ENCODE measurements at places on chromosomes 13 and 19.

- DNase-seq = no peak
Observed at GRCh38 chr13:41820581-41821237, 140.2 kb downstream of the VWA8 start.

DNA sequence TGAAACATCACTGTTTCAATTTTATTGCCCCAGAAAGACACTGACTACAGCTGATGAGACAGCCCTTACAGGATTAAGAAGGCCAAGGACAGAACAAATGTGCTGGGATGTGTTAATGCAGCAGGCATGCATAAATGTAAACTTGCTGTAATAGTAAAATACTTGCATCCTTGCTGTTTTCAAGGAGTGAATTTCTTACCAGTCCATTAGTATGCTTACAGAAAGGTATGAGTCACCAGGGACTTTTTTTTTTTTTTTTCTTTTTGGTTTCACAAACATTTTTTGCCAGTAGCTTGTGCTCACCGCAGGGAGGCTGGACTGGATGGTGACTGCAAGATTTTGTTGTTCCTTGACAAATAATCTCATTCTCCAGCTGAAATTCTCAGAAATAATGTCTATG lies 55.1 kb downstream of the GPR180 start:
- no peak for DNase-seq

- DNase-seq = no peak
Observed at GRCh38 chr19:15442142-15442920, 7.4 kb downstream of the WIZ start.

DNA sequence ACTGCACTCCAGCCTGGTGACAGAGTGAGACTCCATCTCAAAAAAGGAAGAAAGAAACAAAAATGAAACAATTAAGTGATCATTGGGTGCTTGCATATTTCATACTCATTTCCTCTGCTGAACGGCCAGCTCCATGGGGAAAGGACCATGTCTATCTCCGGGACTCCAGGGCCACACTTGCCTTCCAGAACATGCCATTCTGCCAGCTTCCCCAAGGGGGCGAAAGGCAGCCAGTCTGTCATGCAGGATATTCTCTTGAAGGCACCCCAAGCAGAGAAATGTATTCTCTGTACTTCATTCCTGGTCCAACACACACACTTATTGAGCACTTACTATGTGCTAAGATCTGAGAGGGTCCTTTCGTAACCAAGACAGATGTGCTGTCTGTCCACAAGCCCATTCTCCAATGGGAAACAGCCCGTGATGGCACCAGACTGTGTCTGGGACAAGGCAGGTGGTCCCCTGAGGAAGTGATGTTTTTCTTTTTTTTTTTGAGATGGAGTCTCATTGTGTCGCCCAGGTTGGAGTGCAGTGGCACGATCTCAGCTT lies 10.2 kb upstream of the CARM1 start:
- DNase-seq = peak; percentile 15

DNA sequence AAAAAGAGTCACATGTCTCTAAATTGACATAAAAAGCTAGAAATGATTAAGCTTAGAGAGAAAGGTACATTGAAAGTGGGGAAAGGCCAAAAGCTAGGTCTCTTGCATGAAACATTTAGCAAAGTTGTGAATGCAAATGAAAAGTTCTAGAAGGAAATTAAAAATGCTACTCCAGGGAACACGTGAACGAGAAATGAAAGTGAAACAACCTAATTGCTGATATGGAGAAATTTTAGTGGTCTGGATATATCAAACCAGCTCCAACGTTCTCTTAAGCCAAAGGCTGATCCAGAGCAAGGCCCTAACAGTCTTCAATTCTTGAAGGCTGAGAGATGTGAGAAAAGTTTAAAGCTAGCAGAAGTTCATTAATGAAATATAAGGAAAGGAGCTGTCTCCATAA lies 419.8 kb downstream of the SLITRK6 start:
- DNase-seq = no peak

- no peak for DNase-seq
Observed at GRCh38 chr19:33248553-33248953, 22.9 kb upstream of the SLC7A10 start.

DNA sequence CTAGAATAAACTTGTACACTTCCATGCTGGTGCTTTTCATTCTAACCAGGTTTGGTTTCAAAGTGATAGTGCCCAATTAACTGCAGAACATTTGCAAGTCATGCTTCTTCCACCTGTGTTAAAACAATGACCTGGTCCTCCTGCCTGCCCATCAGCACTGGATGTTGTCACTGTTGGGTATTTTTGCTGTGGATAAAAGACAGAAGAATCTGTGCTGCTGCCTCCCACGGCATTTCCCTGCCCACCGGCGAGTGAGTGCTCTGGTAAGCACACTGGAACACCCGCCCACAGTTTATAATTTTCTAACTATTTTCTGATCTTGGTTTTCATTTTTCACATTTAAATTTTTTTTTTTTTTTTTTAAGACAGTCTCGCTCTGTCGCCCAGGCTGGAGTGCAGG lies 2.3 kb upstream of the AKAP8 start:
- no peak for DNase-seq

GRCh38 chr13:53151336-53152056 lies 122.9 kb downstream of the OLFM4 start:
- no peak for DNase-seq

- DNase-seq = no peak
Observed at GRCh38 chr13:21322327-21322965, 136.7 kb downstream of the ZDHHC20 start.

- no peak for DNase-seq
Observed at GRCh38 chr13:51562011-51562671, 22.1 kb upstream of the WDFY2 start.

- DNase-seq = no peak
Observed at GRCh38 chr13:57748096-57748495, 116.6 kb downstream of the PCDH17 start.

GRCh38 chr13:99182439-99182838 lies 18.2 kb upstream of the UBAC2 start:
- no peak for DNase-seq

- DNase-seq = no peak
Observed at GRCh38 chr13:75419656-75420055, 62.3 kb downstream of the TBC1D4 start.

GRCh38 chr19:2942928-2943640 lies 1.7 kb downstream of the ZNF77 start:
- DNase-seq = no peak

DNA sequence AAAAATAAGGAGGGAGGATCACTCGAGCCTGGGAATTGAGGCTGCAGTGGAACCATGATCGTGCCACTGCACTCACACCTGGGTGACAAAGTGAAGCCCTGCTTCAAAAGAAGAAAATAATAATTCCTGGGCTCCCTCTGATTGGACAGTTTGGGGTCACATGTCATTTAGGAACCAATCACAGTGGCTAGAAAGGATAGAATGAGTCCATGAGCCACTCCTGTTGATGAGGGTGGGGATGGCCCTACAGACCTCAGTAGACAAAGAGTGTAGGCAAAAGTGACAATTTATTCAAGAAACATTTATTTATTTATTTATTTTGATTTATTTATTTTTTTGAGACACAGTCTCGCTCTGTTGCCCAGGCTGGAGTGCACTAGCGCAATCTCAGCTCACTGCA lies 26.8 kb upstream of the ADGRE5 start:
- DNase-seq = no peak

DNA sequence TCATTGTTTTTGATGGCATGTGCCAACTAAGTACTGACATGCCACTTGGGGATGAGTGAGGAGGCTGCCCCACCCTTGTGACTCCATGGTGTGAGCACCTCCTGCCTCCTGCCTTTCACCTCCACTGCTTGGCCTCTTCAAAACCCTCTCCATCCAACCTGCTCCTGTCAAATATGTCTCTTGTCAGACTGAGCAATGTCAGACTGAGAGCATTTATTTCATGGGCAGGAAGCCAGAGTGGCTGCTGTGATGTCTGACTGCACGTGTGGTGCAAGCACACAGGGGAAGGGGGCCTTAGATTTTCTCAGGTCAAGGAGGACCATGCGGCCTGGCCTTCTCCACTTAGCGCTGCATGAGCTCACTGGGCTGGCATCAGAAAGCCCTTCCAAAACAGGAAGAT lies 68.3 kb downstream of the STARD13 start:
- DNase-seq = no peak

DNA sequence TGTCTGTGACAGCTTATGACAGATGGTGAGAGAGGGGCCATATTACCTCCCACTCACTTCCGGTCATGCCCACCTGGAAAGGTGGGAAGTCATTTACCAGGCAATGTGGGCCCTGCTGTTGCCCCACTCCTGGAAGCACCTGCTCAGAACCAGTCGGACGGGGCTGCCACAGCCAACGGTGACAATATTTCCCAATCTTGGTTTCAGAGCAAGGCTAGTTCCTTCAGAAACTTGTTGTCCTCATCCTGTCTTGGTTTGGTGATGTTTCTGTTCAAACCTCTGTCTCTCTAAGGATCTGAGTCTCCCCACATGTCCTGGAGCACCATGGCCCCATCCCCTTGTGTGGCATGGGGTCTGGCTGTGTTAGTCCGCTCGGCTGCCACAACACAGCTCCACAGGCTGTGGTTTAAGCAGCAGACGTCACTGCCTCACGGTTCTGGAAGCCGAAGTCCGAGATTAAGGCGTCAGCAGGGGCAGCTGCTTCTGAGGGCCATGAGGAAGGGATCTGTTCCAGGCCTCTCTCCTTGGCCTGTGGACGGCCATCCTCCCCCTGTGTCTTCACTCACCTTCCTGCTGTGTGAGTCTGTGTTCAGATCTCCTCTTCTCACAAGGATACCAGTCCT lies 31.5 kb upstream of the SLC15A1 start:
- DNase-seq = no peak

GRCh38 chr13:43196086-43196621 lies 172.8 kb downstream of the DNAJC15 start:
- DNase-seq = no peak

- DNase-seq = no peak
Observed at GRCh38 chr19:43847884-43848283, 20.8 kb downstream of the ZNF283 start.

GRCh38 chr19:29364224-29364726 lies 151.3 kb upstream of the UQCRFS1 start:
- DNase-seq = no peak

DNA sequence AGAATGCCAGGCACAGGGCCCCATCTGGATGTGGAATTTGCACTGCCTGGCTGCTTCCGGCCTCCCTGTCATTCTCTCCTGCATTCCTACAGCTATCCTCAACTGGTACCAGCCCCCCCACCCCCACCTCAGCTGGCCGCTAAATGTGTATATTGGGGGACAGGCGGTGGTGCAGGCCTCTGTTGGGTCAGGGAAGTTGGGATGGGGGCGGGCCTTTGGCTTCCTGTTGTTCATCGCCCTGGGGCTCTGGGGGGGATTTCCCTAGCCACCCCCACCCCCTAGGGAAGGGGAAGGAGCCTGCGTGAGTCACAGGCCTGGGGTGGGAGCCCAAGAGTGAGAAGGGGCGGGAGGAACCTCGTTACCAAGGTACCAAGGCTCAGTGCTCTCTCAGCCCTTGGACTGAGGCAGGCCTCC lies 10.6 kb downstream of the POU2F2 start:
- peak; percentile 41 for DNase-seq

DNA sequence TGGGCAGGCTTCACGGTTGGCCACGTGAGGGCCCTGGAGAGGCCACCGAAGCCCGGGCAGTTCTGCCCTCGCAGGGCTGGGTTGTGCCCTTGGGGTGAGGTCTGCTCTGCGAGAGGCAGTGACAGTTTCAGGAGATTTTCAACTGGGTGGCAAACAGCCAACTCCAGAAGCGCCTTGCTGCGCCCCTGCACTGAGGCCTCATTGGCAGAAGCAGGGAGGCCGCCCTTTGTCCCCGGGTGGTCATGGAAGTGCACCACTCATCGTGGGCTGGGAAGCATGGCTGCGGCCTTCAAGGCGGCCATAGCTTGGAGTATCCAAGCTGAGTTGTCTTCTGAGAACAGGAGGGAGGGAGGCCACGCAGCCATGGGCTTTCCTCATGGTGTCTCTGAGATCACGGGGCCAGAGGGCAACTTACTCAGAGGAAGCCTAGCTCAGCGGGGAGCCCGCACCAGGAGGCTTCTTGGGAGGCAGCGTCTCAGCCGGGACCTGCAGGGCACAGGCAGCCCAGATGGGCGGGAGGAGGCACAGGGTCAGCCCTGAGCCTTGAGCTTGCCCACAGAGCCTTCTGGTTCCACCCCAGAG lies 14.8 kb downstream of the PLEKHJ1 start:
- no peak for DNase-seq

DNA sequence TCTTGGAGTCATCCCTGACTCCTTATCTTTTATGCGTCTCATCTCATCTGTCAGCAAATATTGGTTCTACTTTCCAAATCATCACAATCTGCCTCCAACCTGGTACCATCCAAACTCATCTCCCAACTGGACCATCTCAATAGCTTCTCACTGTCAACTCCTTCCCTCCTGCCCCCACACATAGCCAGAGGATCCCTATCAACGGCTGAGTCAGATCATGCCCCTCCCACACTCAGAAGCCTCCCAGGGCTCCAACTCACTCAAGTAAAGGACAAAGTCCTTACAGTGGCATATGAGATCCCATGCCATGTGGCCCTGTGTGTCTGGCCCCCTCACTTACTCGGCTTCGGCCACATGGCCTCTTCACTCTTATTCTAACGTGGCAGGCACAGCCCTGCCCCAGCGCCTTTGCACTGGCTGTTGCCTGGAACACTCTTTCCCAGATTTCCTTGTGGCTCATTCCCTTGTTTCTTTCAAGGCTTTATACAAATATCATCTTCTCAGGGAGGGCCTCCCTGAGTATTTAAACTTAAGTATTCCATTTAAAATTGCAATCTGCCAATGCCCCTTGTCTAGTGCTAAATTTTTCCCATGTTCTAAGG lies 4.3 kb downstream of the SPRED3 start:
- no peak for DNase-seq

GRCh38 chr19:33418871-33419787 lies 45.6 kb downstream of the CEBPG start:
- DNase-seq = no peak

DNA sequence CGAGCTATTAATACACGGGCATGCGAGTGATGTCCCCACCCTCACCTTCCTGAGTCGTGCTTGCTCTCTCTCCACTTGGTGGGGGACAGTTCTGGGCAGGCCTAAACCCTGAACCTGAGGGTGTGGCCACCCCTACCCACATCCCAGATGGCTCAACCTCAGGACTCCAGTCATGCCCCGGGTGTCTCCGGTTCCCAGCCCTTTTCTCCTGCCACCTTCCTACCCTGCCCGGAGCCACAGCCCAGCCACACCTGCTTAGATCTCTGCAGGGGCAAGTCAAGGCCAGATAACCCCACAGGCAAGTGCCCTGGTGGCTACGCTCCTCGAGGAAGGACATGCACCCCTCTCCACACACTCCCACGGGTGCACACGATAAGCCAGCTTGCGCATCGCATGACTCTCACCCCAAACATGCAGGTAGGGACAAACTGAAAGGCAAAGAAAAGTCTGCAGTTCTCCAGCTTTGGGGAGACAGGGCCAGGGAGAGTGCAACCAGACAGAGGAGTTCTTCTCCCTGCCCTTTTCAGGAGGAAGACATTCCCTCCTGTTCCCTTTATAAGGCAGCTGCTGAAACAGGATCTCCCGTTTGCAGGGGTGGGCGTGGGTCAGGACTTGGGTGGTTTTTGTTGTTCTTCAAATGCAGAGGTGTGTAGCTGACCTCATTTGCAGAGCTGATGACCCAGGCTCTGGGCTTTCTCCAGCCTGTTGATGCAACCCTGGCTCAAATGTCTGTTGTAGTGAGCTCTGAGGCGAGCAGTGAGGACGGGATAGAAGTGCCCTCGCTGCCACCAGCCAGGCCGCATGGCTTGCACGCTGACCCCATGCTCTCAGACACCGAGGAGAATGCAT lies 88.6 kb downstream of the DPF1 start:
- DNase-seq = no peak

Measured in effector memory CD8-positive, alpha-beta T cell (primary cell).